ENCODE measurements at places on chromosomes 1 and 21.
A peak's percentile ranks its signal among the peaks of the same experiment; 100 is the strongest.

- no peaks in the 10 kb centered on the region for H3K4me1 ChIP-seq
- no peak overlapping the region for H3K4me3 ChIP-seq
- no peak overlapping the region for H3K27ac ChIP-seq
- peaks cover 31% of the 10 kb centered on the region for H3K36me3 ChIP-seq
Measured at GRCh38 chr1:3884966-3885365, 15.1 kb downstream of the C1orf174 start.

DNA sequence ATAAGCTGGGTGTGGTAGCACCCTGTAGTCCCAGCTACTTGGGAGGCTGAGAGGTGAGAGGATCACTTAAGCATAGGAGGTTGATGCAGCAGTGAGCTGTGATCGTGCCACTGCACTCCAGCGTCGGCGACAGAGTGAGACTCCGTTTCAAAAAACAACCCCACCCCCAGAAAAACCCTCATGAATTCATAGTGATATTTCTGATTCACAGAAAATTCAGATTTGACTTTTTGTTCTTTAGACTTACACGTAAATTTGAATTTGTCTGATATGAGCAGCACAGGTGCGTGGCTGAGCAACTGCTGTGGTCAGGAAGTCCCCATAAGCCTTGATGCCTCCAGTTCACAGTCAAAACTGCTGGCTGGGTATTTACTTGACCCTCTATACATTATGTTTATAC is 10.0 kb upstream of the MORC3 start:
- no peaks in the 10 kb centered on the region for H3K27me3 ChIP-seq
- no peak overlapping the region for H3K4me3 ChIP-seq
- no peaks in the 10 kb centered on the region for H3K36me3 ChIP-seq
- no peak overlapping the region for H3K27ac ChIP-seq

GRCh38 chr1:205217418-205217817 is 5.9 kb upstream of the DSTYK start:
- H3K4me3 ChIP-seq: no peak overlapping the region
- H3K27me3 ChIP-seq: no peaks in the 10 kb centered on the region
- no peaks in the 10 kb centered on the region for H3K4me1 ChIP-seq
- H3K36me3 ChIP-seq: no peaks in the 10 kb centered on the region
- no peak for DNase-seq

DNA sequence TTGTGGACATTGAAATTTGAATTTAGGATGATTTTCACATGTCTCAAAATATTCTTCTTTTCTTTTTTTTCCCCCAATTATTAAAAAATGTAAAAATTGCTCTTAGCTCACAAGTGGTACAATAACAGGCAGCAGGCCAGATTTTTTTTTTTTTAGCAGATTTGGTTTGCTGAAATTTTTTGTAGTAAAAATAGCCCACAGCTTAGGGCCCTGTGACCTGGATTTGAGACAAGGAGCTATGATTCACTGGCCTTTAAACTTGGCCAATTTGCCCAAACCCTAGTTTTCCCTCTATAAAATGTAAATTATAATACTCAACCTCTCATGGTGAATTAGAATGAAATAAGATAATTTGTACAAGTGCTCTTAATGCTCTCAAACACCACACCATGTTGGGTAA is 253.8 kb downstream of the DYRK1A start:
- H3K36me3 ChIP-seq: no peaks in the 10 kb centered on the region
- H3K4me1 ChIP-seq: no peaks in the 10 kb centered on the region
- peaks cover 23% of the 10 kb centered on the region for H3K27me3 ChIP-seq
- no peak for DNase-seq

GRCh38 chr21:30882866-30883597 is 1.7 kb upstream of the KRTAP11-1 start:
- DNase-seq: peak; percentile 43
- H3K27ac ChIP-seq: no peak overlapping the region
- no peaks in the 10 kb centered on the region for H3K36me3 ChIP-seq
- no peak overlapping the region for H3K4me3 ChIP-seq
- H3K27me3 ChIP-seq: peaks cover 56% of the 10 kb centered on the region

GRCh38 chr1:36222481-36223380 is 1.5 kb upstream of the THRAP3 start:
- no peaks in the 10 kb centered on the region for H3K27me3 ChIP-seq
- peaks cover 6% of the 10 kb centered on the region for H3K36me3 ChIP-seq
- H3K27ac ChIP-seq: peak overlapping the region; percentile 74
- H3K4me3 ChIP-seq: peak overlapping the region; percentile 77

DNA sequence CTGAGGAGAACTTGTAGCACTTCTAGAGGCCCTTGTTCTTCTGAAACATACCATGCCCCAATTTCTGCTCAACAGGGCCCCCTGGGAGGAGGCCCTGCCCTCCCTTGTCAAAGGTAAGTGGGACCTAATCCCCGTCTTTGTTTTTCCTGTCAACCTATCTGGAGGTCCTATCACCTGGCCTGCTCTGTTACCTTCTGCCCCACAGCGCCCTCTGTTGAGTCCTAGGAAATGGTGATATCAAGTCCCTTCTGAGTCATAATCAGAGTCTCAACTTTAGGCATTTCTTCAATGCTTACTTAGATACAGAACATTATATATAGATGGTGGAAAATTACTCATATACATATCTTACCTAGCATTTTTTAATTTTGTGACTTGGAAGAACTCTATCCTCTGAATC is 28.2 kb upstream of the FCRL4 start:
- no peaks in the 10 kb centered on the region for H3K4me1 ChIP-seq
- no peak overlapping the region for H3K27ac ChIP-seq
- H3K4me3 ChIP-seq: no peak overlapping the region

DNA sequence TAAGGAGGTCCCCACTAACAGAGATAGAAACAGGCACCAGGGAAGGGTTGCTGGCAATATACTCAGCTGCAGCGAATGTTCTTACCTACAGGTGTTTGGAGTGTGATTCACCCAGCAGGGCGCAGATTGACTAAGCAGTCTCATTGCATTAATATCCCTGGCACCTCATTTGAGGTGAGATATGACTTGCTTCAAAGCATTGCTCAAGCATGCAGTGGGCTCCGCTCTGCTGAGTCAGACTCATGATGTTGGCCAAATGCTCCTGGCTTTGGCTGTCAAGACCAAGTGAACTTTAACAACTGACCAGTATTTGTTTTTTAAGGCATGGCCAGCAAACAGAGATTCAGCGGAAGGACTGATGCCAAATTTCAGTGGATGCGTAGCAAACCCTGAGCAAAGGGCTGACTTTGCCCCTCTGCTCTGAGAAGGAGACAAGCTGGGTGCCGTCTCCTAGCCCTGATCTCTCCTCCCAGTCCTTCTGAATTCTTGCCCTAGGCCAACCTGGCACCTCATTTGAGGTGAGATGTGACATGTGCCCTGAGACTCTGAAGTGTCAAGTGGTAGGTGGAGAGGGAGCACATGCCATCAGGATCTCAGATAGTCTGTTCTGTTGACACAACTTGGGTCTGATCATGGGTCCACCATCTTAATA is 187.1 kb upstream of the COA6 start:
- H3K27me3 ChIP-seq: no peaks in the 10 kb centered on the region
- peak overlapping the region; percentile 79 for H3K27ac ChIP-seq
- peak; percentile 99 for DNase-seq
- H3K4me1 ChIP-seq: peaks cover 25% of the 10 kb centered on the region

GRCh38 chr1:27528818-27529703 is 39.1 kb upstream of the WASF2 start:
- H3K36me3 ChIP-seq: peaks cover 4% of the 10 kb centered on the region
- peaks cover 17% of the 10 kb centered on the region for H3K4me1 ChIP-seq
- no peaks in the 10 kb centered on the region for H3K27me3 ChIP-seq

DNA sequence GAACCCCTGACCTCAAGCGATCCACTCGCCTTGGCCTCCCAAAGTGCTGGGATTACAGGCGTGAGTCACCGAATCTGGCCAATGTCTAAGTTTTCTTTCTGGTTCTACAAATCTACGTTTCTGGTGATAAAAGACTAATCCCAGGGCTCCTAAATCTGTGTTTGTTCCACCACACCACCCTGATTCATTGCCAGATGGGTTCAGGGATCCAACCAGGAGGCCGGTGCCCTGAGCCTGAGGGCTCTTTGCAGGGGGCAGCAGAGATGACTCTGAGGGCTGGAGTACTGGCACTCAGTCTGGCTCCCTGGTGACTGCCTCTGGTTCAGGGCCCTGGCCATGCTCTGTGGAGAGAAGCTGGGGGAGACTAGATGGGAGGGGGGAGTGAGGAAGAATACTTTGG is 10.5 kb upstream of the OPRD1 start:
- no peak overlapping the region for H3K4me3 ChIP-seq
- no peaks in the 10 kb centered on the region for H3K27me3 ChIP-seq
- H3K27ac ChIP-seq: no peak overlapping the region
- H3K4me1 ChIP-seq: no peaks in the 10 kb centered on the region
- no peaks in the 10 kb centered on the region for H3K36me3 ChIP-seq

GRCh38 chr1:234214911-234215892 is 158.1 kb upstream of the COA6 start:
- peaks cover 13% of the 10 kb centered on the region for H3K4me1 ChIP-seq
- no peaks in the 10 kb centered on the region for H3K36me3 ChIP-seq
- DNase-seq: no peak
- H3K4me3 ChIP-seq: peak overlapping the region; percentile 60
- no peak overlapping the region for H3K27ac ChIP-seq

- no peaks in the 10 kb centered on the region for H3K4me1 ChIP-seq
- H3K36me3 ChIP-seq: no peaks in the 10 kb centered on the region
- H3K27me3 ChIP-seq: no peaks in the 10 kb centered on the region
- no peak for DNase-seq
- no peak overlapping the region for H3K27ac ChIP-seq
Measured at GRCh38 chr1:219537223-219537631, 75.7 kb downstream of the ZC3H11B start.

- H3K27me3 ChIP-seq: no peaks in the 10 kb centered on the region
- no peaks in the 10 kb centered on the region for H3K4me1 ChIP-seq
- H3K4me3 ChIP-seq: no peak overlapping the region
- no peaks in the 10 kb centered on the region for H3K36me3 ChIP-seq
- no peak overlapping the region for H3K27ac ChIP-seq
Measured at GRCh38 chr1:54304518-54304917, 101.7 kb downstream of the SSBP3 start.

- DNase-seq: no peak
- no peaks in the 10 kb centered on the region for H3K36me3 ChIP-seq
- no peaks in the 10 kb centered on the region for H3K27me3 ChIP-seq
- H3K4me3 ChIP-seq: no peak overlapping the region
Measured at GRCh38 chr1:84008631-84009030, 9.7 kb upstream of the TTLL7 start.

DNA sequence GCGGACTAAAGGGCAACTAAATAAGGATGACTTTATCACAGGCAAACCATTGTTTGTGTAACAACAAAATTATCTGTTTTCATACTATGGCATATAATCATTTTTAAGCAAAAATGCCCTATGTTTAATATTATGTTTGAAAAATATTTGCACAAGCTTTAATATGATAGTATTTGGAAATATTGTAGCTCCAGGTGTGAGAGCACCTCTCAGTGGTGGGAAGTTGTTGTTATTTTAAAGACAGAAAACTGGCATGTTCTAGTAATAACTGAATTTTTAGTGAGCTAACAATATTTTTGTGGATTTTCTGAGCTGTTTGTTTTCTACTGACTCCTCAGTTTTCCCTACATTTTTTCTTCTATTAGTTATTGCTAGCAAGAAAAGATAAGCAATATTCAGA is 578.8 kb downstream of the KCNT2 start:
- DNase-seq: no peak
- no peak overlapping the region for H3K4me3 ChIP-seq
- H3K27ac ChIP-seq: no peak overlapping the region
- H3K4me1 ChIP-seq: no peaks in the 10 kb centered on the region
- H3K27me3 ChIP-seq: no peaks in the 10 kb centered on the region

DNA sequence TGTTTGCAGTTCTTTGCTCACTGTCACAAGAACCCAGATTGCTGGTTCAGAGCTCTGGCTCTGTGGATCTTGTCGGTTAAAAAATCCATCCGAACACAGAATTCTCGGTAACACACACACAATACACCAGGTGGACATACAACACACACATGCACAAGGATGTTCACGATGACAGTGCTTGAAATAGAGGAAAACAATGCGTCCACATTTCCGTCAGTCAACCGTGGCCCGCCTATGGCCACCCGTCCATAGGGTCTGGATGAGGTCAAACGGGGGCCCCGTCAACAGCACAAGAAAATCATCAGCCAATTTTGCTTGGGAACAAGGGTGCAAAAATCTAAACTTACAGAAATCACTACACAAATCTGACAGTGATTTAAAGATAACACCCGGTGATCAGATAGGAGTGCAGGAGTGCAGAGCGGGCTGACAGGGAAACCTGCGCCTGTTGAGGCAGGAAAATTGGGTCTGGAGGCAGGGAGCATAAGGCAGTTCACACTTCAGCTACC is 50.4 kb upstream of the SLC19A1 start:
- no peak overlapping the region for H3K27ac ChIP-seq
- H3K4me1 ChIP-seq: no peaks in the 10 kb centered on the region

DNA sequence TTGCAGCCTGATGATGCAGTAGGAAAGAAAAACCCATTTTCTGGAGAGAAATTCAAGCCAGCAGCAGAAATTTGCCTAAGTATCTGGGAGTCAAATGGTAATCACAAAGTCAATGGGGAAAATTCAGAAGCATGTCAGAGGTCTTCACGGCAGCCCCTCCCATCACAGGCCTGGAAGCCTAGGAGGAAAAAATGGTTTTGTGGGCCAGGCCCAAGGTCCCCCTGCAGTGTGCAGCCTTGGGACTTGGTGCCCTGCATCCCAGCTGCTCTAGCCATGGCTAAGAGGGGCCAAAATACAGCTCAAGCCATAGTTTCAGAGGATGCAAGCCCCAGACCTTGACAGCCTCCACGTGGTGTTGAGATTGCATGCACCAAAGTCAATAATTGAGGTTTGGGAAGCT is 334.8 kb downstream of the PTBP2 start:
- H3K36me3 ChIP-seq: no peaks in the 10 kb centered on the region
- H3K4me1 ChIP-seq: no peaks in the 10 kb centered on the region
- H3K27ac ChIP-seq: no peak overlapping the region

- H3K27me3 ChIP-seq: no peaks in the 10 kb centered on the region
- no peaks in the 10 kb centered on the region for H3K36me3 ChIP-seq
- DNase-seq: no peak
- H3K4me3 ChIP-seq: no peak overlapping the region
- no peak overlapping the region for H3K27ac ChIP-seq
Measured at GRCh38 chr1:33302325-33302724, 18.6 kb downstream of the A3GALT2 start.

DNA sequence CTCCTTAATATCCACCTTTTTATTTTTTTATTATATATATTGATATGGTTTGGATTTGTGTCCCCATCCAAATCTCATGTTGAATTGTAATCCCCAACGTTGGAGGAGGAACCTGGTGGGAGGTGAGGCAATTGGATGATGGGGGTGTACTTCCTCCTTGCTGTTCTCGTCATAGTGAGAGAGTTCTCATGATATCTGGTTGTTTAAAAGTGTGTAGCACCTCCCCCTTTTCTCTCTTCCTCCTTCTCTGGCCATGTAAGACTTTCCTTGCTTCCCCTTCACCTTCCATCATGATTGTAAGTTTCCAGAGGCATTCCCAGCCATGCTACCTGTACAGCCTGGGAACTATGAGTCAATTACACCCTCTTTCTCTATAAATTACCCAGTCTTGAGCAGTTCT is 22.7 kb upstream of the CCSAP start:
- peaks cover 28% of the 10 kb centered on the region for H3K27me3 ChIP-seq
- H3K4me3 ChIP-seq: no peak overlapping the region

GRCh38 chr1:47885062-47885830 is 111.9 kb downstream of the TRABD2B start:
- H3K4me1 ChIP-seq: peaks cover 10% of the 10 kb centered on the region
- no peak overlapping the region for H3K27ac ChIP-seq
- no peaks in the 10 kb centered on the region for H3K27me3 ChIP-seq
- no peaks in the 10 kb centered on the region for H3K36me3 ChIP-seq
